ENCODE measurements at places on chromosomes 12 and 14. TPM values are rescaled to one million over a fixed set of nuclear protein-coding genes. Genes with fewer than 3 reads are reported as not detected.

DNA sequence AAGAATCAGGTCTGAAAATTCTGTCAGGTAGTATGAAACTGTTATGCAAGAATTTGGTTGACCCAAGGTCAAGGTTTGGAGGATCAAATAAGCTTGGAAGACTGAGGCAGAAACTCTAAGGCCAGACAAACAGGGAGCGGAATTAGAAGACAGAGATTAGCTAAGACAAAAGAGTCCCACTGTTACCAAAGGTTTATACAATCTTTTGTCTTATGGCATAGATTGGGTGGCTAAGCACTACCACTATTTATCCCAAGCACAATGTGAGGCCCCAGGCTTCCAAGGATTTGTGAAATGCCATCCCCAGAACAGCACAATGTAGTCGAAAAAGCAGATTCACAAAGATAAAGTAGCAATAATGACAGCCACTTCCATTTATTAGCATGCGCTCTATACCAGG is 311.2 kb downstream of the SEC23A start:
- DNase-seq = no peak

DNA sequence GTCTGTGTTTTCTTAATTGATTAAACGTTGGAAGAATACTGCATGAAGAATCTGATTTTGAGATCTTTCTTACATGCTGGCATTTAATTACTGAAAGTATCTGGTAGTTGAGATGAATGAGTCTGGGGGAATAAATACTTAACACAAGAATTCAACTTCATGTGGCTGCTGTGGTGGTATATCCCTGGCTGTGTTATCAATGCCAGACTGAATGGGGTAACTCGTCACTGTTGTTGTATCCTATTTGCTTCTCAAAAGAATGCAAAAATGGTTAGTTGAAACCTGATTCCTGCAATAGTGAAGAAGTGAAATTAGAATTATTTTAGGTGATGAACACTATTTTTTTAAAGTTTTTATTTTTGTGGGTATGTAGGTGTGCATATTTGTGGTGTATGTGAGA is 72.5 kb downstream of the HMGA2 start:
- DNase-seq = no peak

- DNase-seq = no peak
These were observed 8.3 kb upstream of the ERBB3 start for GRCh38 chr12:56071648-56072047.

- no peak for DNase-seq
These were observed 91.8 kb downstream of the RGS6 start for GRCh38 chr14:72024043-72024407.

- DNase-seq = no peak
These were observed 22.2 kb upstream of the LRTM2 start for GRCh38 chr12:1797991-1798640.

GRCh38 chr12:45017916-45018315 is 33.0 kb downstream of the DBX2 start:
- DNase-seq = no peak

DNA sequence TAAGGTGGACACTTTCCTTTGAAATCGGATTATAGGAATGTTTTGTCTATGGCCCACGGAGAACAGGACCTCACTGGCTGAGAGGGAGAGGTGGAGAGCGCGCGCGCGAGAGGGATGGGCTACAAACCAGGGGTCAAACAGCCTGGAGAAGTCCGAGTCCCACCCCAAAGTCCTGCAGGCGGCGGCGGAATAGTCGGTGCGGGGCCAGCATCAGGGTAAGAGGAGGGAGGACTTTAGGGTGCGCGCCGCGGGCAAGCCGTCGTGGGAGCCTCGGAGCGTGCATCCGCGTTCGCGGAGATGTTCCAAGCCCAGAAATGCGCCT is 3.3 kb upstream of the HOXC8 start:
- no peak for DNase-seq

- DNase-seq = no peak
These were observed 181.5 kb upstream of the SYT1 start for GRCh38 chr12:78683031-78683430.

GRCh38 chr14:25537846-25538455 is 488.0 kb upstream of the STXBP6 start:
- no peak for DNase-seq

GRCh38 chr12:104376650-104377513 is 73.3 kb downstream of the EID3 start:
- DNase-seq = no peak

- DNase-seq = no peak
These were observed 87.3 kb downstream of the TTLL5 start for GRCh38 chr14:75748336-75748735.

DNA sequence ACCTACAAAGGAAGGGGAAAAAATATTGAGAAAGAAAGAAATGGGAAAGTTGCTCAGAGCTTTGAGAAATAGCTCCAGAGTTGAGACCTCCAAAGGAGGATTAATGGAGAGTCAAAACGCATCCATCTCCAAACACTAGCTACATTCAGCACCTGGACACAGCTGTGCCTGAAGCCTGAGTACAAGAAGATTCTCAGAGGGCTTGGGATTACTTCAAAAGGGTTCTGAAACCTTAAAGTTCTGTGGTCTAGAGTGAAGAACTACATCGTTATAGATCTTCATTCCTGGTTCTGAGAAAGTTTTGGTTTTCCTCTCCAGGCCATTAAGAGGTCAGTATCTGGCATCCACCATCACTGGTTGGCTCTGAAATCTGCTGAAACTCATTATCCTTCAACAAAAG is 10.5 kb upstream of the TMED10 start:
- no peak for DNase-seq

- no peak for DNase-seq
These were observed 153.0 kb downstream of the KIF26A start for GRCh38 chr14:104291123-104292000.

DNA sequence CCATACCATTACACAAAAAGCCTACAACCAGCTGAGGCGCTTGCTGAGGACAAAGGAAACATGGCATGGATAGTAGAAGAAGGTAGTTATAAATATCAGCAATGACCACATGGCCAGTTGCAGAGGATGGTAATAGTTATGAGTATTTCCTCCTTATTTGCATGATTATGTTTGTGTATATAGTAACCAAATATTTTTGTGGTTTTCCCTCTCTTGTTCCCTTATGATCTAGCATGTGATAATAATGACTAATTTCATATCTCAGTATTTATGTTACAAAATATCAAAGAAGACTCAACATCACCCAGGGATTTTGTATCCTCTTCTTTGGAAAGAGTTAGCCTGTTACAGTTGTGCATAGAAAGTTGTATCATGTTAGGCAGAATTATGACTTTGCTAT is 13.5 kb upstream of the CATSPERB start:
- no peak for DNase-seq

GRCh38 chr14:69101331-69101826 is 51.5 kb downstream of the DCAF5 start:
- DNase-seq = no peak

DNA sequence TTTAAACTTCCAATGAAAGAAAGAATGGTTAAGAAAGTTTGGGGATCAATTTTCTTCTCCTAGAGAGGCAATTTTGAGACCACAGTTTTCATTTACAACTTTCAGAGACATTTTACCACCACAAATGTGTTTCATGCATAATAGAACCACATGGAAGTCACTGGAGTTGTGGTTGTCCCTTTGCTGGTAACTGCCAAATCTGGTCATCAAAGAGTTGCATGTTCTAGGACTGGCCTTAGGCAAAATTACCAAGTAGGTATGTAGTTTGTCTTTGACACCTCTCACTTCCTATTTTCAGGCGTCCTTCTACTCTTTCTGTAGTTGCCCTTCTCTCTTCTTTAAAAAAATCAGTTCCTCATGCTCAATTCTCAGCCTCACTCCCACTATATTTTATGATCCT is 54.3 kb upstream of the TMX1 start:
- DNase-seq = no peak

DNA sequence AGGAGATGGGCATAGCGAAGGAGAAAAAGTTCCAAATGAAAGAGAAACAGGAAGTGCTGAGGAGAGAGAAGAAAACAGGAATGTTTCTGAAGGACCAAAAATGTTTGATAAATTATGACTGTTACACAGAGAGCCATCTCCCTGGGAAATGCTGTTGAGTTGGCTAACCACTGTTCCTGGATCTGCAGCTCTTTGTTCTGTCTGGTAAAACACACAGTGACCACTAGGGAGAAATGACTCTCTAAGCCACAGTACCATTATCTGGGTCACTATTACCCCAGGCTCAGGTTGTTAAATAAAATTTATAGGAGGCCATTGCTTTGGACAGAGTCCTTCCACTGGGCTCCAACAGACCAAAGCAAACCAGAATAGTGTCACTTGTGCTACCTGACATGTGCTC is 219.3 kb downstream of the CRADD start:
- DNase-seq = no peak

OAS1 gene
- 8.5 TPM for total RNA-seq

CPNE6 gene
- total RNA-seq = not detected

TCL1B gene
- total RNA-seq = 0.53 TPM

ACSS3 gene
- not detected for total RNA-seq

RBM19 gene
- 57.9 TPM for total RNA-seq

ITGA7 gene
- 3.1 TPM for total RNA-seq

SLC6A15 gene
- total RNA-seq = not detected

AMDHD1 gene
- 2.6 TPM for total RNA-seq
